CD4-positive, alpha-beta T cell treated with Interleukin-2 at 100 ng/mL for 4 hours (primary cell): ENCODE measurements at places on chromosomes 4 and X.

GRCh38 chr4:102586002-102586643 is 85.0 kb downstream of the NFKB1 start:
- peak; percentile 55 for DNase-seq

DNA sequence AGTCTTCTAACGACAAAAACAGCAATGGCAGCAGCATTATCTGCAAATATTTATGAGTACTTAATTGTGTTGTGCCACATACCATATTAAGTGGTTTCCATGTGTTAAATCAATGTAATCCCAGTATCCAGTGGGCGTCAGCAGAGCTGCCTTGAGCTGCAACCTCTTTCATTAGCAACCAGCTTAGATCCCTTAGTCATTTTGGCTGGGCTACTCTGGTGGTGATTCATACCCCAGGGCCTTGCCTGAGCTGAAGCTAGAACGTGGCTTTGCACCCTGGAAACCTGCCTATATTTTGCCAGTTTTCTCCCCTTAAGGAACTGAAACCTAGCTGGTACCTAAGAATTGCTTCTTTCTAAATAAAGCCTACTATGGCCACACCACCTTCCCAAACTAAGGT is 474.3 kb upstream of the FTHL17 start:
- no peak for DNase-seq

DNA sequence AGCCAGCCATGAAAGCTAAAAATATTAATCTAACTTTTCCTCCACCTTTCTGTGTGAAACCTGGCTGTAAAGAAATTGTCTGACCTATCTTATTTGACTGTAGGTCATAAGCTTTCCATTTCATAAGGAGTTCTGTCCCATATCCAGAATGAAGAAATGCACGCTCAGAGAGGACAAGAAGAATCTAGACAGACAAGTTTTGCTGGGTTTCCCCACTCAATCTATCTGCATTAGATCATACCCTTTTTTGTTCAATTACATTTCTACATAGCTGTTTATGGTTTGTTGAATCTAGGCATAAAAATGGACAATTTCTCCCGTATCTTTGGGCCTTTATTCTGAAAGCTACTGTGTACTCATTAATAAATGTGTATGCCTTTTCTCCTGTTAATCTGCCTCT is 1495.1 kb downstream of the C4orf33 start:
- DNase-seq = no peak

GRCh38 chr4:57403591-57403990 is 293.4 kb upstream of the IGFBP7 start:
- no peak for DNase-seq

DNA sequence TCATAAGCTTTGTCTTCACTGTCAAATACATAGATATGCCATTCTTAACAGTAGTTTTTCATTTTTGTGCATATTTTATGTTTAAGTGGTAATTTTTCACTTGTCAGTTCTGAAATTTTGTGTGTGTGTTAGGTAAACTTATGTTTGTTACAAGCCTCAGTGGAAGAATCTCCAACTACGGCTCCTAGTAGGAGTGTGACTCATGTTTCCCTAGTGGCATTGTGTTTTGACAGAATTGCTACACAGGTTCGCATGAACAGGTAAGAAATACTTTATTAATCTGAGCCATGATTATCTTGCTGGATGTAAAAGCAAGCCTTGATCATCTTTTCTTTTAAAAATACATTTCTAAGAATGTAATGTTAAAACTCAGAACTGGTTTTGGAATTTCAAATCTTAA is 94.4 kb downstream of the BLTP1 start:
- no peak for DNase-seq

DNA sequence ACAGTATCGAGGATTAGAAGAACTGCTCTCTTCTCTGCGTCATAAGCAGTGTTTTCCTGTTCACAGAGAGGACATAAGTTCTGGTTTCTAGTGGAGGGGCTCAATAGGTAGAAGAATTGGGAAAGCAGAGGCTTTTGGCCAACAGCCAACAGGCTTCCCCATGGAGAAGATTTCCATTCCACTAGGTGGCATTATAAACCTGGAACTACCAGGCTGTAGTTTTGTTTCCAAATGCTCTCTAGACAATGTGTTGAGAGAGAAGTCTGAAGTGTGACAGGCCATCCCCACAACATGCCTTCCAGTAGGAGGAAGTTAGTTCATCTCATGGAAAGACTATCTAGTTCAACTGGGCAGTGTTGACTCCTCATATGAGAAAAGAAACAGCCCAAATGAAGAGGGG is 63.8 kb upstream of the ANXA10 start:
- DNase-seq = no peak

DNA sequence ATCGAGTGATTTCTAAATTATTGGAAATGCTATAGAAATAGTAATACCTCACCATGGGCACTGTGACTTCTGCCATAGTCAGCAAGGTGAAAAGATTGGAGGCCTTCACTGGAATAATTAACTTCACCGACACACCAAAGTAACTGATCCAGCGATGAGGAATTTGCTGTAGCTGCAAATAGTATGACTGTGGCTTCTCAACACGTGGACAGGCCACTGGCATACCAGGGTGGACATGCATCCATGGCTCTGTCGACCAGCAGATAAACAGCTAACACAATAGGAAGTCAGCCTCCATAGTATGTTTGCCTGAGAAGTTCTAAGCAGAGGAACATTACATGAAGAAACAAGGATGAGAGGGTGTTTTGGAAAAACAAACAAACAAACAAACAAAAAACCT is 10.9 kb upstream of the FAT4 start:
- no peak for DNase-seq
